ENCODE measurements at places on chromosomes 1 and 21.

DNA sequence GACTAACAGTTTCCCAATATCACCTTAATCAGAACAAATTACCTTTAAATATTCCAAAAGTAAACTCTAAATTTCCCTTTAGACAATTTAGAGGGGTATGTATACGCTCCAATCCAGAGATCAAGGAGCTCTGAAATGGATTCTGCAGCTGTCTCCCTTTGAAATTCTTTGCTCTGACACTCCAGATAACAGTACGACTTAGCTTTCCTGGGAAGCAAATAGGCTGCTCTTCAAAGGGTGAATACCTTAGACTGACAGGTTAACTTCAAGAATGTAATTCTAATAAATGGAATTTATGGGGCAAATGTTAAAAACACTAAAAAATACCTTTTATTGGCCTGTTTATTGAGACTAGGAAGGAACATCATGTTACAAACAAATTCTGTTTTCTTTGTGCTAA lies 357.2 kb downstream of the USP25 start:
- no peak for DNase-seq

GRCh38 chr1:187873126-187873525 lies 1044.4 kb downstream of the PLA2G4A start:
- no peak for DNase-seq

- no peak for DNase-seq
Observed at GRCh38 chr1:234614081-234614489, 4.1 kb upstream of the IRF2BP2 start.

DNA sequence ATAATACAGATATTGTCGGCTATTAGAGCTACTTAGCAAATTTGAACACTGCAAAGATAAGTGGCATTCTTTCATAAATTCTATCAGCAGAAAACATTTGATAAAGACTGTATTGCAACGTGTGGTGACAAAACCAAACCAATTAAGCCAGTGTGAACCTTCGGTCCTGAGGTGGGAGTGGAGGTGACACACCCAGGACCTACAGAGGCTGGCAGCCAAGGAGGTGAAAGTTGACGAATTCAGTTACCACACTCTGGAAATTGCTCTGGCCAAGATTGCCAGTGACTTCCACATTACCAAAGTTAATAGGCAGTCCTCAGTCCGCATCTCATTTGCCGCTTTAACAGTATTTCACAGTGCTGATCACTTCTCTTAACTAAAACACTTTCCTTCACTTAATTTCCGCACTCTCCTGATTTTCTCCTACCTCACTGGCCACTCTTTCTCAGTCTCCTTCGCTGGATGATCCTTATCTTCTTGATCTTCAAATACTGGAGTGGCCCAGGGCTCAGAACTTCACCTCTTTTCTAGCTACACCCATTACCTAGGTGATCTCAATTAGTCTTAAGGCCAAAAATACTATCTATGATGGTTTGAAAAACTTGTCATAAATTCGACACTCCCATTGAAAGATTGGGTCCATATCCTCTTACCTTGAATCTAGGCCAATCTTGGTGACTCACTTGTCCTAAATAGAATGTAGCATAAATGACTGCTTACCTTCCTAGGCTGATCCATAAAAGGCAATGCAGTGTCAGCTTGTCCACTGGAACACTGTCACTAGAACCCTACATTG lies 5.1 kb upstream of the CDC42BPA start:
- DNase-seq, result no peak

DNA sequence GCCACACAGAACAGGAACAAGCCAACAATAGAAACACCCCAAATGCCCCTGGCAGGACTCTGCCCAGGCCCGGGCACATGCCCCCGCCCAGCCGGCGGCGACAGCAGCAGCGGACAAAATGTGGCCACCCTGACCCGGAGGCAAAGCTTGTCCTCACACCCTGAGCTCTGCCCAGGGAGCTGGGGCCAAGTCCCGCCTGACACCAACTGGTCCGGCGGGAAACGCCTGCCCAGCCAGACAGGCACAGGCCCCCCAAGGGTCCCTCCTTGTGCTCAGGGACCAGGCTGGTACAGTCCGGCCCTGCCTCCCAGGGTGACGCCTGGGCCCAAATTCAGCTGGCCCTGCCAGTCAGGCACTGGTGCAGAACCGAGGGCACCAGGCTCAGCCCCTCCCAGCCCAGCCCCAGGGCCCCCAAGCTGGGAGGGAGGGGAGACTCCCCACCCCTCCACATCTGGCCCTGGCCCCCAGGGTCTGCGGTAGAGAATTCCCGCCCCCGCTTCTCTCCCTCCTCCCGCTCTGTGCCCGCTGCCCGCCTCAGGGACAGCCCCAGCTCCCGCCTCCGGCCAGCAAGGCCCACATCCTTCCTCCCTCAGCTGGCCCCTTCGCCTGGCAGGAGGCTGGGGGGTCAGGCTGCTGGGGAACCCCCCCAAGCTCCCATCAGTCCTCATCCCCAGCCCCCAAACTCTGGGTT lies 2.0 kb downstream of the AHDC1 start:
- DNase-seq, result no peak

DNA sequence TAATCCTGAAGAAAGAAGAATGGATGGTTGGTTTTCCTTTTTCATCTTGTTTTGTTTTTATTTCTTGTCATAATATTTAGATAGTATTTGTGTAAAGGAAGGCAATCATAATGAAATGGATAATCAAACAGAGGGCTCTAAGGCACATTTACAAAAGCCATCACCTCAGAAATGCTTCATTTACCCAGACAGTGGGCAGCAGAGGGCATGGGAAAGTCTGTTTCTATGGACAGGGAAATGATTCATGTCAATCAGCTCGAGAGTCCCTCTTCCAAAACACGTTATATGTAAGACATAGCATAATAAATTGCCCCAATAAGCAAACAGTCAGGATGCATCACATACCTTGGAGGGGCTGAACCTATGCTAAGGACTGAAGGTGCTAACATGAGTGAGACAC lies 426.1 kb downstream of the PLPP3 start:
- no peak for DNase-seq

DNA sequence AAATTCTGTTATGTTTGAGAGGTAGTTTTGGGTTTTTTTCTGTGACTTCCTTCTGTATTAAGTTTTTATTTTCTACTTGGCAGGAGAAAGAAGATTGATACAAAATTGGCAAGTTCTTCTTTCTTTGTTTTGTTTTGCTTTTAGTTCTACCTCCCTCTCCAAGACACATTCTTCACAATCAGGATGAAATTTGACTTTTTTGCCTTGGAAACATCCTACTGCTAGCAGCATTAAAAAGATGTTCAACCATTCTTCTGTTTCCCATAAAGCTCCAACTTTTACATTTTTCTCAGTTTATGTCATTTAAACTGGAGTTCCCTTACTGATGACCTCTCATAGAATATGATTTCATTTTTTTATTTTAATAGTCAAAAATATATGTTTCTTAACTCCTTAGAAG lies 234.8 kb downstream of the NCAM2 start:
- DNase-seq, result no peak

- DNase-seq, result no peak
Observed at GRCh38 chr1:33805988-33806387, 57.9 kb upstream of the HMGB4 start.

- DNase-seq, result no peak
Observed at GRCh38 chr1:20526267-20526666, 18.3 kb upstream of the MUL1 start.

- peak; percentile 94 for DNase-seq
Observed at GRCh38 chr1:20678599-20678998, 17.4 kb upstream of the DDOST start.

DNA sequence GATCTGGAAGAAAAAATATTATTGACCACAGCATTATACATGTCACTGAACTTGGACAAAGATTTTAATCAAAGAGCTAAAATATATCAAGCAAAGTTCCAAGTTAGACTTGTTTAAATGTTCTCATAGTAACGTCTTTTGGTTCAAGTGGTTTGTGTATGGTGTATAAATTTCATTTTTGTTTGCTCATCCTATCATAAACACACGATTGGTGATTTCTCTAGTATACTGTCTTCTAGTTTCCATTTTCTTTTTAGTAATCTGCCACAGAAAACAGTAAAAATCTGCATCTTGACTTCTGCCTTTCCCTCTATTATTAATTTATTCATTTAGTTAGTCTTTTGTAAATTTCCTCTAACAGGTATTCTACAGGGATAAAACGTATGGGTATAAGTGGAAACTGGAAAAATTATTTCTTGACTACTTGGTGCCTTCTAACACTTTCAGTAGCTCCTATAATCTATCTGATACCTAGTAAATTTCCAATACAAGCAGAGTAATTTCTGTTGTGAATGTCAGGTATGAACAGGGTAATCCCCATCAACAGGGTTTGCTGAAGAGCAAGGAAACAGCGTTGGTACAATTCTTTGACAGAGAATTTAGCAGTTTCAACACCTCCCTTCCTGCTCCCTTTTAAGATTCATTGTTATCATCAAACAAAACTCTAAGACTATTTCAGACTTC lies 268.0 kb downstream of the PTPRC start:
- DNase-seq, result no peak

DNA sequence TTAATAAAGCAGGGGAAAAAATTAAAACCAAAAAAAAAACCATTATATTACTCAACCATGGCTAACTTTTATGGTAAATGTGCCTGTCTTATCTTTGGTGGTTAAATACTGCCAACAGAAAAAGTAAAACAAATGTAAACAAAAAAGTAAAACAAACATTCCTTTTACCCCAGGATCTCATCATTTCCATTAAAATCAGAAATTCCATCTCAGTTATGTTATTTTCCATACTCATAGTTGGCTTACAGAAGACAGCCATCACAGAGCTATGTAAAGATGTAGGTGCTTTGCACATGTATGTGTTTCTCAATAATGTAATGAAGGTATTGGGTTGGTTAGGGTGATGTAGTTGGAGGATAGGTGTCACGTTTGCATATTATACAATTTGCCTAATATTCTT lies 185.0 kb downstream of the KCNK2 start:
- DNase-seq, result no peak

DNA sequence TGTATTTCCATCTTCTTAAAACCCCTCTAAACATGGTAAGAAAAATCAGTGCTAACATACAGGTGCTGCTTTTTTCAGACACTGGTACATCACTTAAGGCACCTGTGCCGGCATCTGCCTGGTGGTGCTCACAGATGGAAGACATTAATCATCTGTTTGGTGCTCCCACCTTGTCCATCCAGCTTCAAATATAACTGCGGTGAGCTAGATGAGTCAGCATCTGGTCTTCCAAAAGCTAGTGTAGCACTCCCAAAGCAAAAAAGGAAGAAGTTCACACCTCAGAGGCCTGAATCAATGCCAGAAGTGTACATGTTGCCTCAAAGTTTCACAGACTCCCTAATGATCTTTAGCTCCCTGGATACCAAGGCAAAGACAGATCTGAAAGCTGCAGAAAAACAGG lies 44.4 kb downstream of the TM2D1 start:
- no peak for DNase-seq

DNA sequence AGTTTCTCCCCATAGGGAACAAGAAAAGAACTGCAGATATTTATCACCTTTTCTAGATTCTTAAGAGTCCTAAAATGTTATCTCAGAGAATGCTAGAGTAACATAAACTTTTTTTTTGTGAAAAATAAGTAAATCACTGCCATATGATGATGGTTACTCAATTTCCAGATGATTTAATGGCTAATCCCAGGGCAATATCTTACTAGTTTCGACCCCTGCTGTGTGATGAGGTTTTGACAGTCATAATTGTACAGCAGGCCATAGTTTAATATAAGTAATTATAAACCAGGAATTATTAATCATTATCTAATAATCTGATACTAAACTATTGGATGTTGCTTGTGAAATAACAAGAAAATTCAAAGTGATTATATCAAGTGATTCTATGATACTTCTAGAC lies 210.6 kb downstream of the HLX start:
- no peak for DNase-seq

DNA sequence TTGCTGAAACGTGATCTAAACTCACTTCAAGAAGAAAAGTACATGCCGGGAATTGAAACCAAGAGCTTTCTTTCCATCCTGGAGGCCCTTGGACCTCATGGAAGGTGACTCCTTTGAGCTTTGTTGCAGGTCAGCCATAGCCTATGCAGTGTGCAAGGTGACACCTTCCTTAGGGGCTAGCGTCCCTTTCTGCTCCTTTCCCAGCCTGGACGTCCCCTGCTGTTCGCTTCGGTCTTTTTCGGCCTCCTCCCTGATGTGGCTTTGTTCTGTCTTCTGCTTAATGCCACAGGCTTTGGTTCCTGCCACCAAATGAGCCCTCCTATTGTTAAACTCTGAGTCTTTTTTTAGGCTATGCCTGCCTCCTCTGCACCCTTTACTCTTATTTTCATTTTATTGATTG lies 308.8 kb downstream of the BRINP2 start:
- no peak for DNase-seq

GRCh38 chr1:1430114-1430982 lies 5.1 kb upstream of the VWA1 start:
- DNase-seq, result no peak

DNA sequence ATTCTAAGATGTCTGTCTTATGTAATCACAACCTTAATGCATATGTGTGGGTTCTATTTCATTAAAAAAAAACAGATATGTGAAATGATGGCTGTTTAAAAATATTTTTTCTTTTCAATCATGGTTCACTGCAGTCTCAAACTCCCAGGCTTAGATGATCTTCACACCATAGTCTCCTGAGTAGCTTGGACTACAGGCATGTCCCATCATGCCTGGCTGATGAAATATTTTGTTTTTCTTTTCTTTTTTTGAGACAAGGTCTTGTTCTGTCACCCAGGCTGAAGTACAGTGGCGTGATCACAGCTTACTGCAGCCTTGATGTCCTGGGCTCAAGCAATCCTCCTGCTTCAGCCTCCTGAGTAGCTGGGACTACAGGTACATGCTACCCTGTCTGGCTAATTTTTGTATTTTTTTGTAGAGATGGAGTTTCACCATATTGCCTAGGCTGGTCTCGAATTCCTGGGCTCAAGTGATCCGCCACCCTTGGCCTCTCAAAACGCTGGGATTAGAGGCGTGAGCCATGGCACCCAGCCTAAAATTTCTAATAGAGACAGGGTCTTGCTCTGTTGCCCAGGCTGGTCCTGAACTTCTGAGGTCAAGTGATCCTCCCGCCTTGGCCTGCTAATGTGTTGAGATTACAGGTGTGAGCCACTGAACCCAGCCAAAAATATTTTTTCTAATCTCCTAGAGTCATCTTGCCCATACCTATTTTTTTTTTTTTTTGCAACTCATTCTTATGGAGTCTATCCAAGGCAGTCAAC lies 67.6 kb downstream of the GIPC2 start:
- DNase-seq, result no peak

DNA sequence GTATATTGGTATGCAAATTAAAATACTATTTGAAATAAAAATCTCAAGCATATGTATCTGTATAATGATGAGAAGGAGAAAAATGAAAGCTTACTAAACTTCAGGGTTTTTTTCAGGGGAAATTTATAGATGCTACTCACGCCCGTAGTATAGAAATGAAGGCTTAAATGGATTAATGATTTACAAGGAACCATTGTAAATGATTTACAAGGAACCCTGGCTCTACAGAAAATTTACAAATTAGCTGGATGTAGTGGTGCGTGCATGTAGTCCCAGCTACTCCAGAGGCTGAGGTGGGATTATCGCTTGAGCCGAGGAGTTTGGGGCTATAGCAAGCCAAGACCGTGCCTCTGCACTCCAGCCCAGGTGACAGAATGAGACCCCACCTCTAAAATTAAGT lies 150.5 kb downstream of the PCBP3 start:
- DNase-seq, result no peak

GRCh38 chr1:112144733-112145426 lies 155.4 kb upstream of the KCND3 start:
- DNase-seq, result no peak
